Stimulated activated CD4-positive, alpha-beta T cell treated with anti-CD3 and anti-CD28 coated beads, Interleukin-1b, Interleukin-23, amount 100 ng/mL, for 1 hour (primary cell): ENCODE measurements at places on chromosomes 16 and 17.

- DNase-seq, result no peak
Measured at GRCh38 chr17:65049085-65049756, 7.3 kb downstream of the GNA13 start.

GRCh38 chr16:57540387-57540786 is 2.1 kb upstream of the ADGRG5 start:
- DNase-seq, result no peak

- DNase-seq, result peak; percentile 76
Measured at GRCh38 chr17:76141212-76142038, at the start of gene FOXJ1. Gene FOXJ1 (minus strand): TSS chr17:76141245. CDS start chr17:76140395, 850 bp downstream.

DNA sequence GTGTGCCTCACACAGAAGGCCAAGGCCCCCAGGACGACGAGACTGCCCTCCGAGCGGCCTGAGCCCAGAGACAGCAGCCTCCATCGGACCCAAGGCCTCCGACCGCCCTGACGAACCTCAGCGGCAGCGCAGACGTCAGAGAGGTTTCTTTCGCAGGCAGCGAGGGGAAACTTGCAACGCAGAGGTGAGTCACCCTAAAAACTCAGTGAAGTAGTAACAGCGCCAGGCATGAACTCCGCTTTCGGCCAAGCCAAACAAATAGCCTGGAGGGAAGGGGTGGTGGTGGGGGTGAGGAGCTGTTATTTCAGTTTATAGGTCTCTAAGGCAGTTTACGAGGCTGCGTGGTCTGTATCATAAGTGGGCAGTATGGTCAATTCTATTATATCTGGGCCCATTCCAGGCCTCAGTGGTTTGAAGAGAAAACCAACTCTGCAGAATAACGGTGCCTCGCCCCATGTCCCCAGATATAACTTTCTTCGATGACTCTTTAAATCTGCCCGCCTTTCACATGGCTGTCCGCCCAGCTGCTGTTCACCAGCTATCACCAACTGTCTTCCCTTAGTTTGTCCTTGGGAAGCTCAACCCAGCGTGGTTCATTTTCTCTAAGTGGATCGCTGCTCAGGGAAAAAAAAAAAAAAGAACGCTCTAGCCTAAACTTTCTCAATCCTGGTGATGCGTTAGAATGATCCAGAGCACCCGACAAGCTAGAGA is 43.5 kb upstream of the FOXF1 start:
- DNase-seq, result no peak

DNA sequence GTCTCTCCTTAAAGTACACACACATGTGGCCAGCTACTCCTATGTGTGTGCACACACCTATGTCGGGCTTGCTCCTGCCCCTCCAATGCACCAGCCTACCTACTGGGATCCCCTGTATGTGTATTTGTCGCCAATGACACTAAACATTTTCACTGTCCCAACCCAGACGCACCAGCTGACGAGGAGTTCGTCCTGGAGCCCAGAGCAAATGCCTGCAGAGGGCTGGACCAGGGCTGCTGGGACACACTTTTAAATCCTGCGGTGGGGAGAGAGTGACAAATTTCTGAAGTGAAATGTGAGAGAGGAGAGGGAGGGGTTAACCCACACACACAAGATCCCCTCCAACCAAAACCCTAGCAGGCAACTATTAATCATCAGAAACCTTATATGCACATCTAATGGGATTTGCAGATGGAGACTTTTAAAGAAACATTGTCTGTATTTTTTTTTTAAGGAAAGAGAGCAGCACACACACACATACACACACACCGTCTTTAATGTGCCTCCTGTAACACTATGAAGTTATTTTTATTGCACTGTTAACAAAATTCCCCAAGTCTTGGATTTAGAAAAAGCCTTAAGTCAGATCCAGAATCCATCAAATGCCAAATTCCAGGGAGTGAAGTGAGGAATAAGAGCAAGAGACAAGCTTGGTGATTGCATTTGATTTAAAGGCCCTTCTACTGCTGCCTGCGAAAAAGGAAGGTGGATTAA is at the start of gene MEOX1:
TSS of gene MEOX1 (minus strand) at position 224 of the 714 bp plus-strand sequence. CDS start 388 bp downstream, outside the sequence.
- no peak for DNase-seq

- DNase-seq, result no peak
Measured at GRCh38 chr16:66515596-66516508, 34.1 kb downstream of the TK2 start.

- no peak for DNase-seq
Measured at GRCh38 chr17:63173450-63173849, 207.4 kb downstream of the TANC2 start.
